ENCODE measurements at places on chromosomes 13 and 19.

DNA sequence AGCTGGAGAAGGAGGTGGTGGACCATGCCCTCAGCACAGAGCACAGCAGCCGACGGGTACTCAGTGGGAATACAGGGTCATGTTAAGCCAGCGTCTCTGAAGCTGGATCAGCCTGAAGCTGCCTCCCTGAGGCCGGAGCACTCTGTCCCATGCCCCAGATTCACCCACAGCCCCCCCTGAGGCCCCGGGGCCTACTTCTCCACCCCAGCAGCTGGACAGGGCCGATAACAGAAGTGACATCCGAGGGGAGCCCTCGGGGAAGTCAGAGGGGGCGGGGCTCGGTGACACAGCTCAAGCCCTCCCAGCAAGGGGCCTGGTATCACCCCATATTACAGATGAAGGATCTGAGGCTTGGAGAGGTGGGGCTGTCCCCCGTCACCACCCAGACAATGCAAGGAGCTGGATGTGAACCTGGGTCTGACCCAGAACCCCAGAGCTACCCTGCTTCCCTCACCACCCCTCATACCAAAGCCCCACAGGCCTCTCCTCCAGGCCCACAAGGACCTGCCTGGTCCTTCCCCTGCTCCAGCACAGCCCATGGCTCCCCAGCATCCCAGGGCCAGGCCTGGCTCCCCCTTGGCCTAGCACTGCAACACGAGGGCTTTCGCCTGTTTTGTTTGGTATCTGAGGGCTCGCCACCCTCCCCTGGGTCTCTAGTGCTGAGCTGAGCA lies 5.7 kb downstream of the R3HDM4 start:
- no peak for DNase-seq

DNA sequence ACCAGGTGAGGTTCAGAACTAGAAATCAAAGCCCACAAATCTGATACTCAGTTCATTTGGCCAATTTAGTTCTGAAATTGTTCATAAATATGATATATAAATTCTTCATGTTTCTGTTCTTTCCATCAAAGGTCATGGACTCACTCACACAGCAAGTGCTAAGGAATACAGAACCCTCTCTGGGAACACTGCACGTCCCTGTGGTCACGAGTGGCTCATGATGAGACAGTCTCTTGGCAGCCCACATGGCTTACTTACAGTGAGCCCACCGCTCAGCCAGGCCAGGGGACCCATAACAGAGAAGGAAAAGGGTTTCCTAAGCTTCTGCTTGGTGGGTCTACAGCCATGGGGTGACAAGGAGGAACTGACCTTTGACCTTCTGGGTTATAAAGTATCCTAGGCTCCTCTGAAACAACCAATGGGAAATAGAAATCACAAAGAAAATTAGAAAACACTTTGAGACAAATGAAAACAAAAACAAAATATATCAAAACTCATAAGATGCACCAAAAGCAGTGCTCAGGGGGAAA lies 67.4 kb downstream of the CDADC1 start:
- no peak for DNase-seq

GRCh38 chr19:1133471-1133929 lies 29.7 kb downstream of the GPX4 start:
- peak; percentile 85 for DNase-seq

- DNase-seq = no peak
These were observed 4.3 kb downstream of the RRAS start for GRCh38 chr19:49635530-49636232.

- no peak for DNase-seq
These were observed 421.9 kb upstream of the PCDH9 start for GRCh38 chr13:67651908-67652465.

DNA sequence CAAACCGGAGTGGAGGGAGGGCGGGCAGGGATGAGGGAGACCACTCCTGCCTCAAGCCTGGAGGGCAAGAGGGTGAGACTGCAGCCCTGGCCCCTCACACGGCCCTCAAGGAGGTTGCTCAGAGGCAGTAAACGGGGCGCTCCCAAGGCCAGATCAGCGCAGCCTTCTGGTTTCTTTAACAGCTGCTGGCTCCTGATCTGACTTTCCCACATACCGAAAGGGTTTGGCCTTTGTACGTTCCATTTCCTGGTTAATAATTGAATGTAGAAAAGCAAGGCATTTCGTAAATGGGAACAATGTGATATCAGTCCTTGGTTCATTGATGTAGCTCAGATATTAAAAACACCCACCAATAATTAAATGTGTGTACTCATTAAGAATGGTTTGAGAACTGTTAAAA lies 71.5 kb downstream of the GGACT start:
- DNase-seq = no peak

- DNase-seq = no peak
These were observed 2.6 kb downstream of the AP1M1 start for GRCh38 chr19:16200038-16201010.

GRCh38 chr13:99033814-99034213 lies 56.0 kb upstream of the DOCK9 start:
- peak; percentile 41 for DNase-seq

- DNase-seq = no peak
These were observed 458.6 kb downstream of the DCT start for GRCh38 chr13:94020833-94021232.

GRCh38 chr19:42349378-42350107 lies 24.1 kb downstream of the MEGF8 start:
- no peak for DNase-seq

DNA sequence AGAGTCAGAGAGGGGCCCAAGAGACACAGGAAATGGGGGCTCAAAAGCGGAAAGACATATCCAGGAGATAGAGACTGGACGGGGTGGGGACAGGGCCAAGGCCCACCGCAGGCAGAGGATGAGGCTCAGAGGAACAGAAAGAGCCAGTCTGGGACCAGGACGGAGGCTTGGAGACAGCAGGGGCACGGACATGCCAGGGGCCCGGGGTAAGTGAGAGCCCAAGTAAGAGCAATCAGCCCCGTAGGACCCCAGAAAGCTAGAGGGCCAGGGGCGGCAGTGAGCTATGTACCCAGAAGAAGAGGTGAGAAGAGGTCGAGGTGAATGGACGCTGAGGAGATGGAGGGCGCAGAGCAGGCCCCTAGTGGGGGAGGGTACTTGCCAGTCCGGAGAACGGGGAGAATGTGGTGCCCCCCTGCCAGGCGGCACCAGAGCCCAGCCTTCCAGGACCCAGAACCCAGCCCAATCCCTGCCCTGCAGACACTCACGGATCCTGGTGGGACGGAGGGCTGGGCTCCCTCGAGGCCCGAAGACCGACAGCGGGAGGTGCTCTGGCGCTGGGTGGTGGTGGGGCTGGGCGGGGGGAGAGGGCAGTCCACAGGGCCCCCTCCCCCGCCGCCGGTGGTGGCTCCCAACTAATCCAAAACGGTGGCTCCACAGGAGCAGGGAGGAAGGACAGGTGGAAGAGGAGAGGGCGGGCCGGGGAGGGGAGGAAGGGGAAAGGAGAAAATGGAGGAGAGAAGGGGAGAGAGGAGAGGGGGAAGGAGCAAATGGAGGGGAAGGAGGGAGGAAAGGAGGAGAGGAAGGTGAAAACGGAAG lies 1.0 kb downstream of the GRIK5 start:
- DNase-seq = no peak

- no peak for DNase-seq
These were observed 2.3 kb downstream of the FNDC3A start for GRCh38 chr13:48977973-48978372.

DNA sequence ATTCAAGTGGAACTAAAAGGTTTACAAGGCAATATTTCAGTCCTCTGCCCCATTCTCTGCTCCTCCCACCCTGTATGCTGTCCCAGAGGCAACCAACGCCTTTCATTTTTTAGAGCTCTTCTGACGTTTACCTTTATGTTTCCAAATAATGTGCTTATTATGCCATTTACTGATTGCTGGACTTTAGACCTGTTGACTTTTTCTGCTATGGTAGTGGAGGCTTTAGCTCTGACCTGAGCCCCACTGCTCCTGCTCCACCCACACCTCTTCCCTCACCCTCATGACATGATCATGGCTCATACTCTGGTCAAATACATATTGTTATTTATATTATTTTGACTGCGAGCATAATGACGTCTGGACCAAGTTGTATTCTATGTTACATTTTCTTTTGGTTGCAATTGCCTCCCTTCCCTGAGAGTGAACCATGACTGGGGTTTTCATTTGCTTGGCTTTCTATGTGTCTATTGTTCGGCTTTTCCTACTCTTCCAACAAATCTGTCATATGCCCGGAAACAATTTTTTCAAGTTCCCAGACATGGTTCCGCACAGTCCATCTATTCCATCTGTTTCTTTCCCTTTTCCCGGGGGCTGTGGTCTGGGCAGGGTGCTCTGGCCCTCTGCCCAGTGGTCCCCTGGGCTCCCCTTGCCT lies 31.4 kb upstream of the GJB6 start:
- no peak for DNase-seq

- peak; percentile 2 for DNase-seq
These were observed 8.3 kb upstream of the MTRF1 start for GRCh38 chr13:41271456-41272285.

DNA sequence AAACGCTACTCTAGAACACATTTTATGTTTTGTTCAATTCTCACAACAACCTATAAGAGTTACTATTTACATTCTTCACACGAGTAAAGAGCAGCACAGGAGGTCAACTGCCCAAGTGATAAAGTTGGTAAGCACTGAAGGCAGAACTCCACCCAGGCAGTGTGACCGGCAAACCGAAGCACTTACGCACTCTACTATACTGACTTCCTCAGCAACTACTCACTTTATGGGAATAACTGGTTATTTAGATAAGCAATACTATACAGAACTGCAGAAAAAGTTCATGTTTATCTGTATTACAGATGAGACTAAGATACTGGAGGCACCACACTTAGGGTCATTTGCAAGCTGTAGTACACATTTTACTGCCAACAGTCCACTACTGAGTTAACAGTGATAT lies 28.8 kb downstream of the FOXO1 start:
- DNase-seq = no peak

GRCh38 chr13:95954266-95954665 lies 98.9 kb downstream of the UGGT2 start:
- no peak for DNase-seq

DNA sequence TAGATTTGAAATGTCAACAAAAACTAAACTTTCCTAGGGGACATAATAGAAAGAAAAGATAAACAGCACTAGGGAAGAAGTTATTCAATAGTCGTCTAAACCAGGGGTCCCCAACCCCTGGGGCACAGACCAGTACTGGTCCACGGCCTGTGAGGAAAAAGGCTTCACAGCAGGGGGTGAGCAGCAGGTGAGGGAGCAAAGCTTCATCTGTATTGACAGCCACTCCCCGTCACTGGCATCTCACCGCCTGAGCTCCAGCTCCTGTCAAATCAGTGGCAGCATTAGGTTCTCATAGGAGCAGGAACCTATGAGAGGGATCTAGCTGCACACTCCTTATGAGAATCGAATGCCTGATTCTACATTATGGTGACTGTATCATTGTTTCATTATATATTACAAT lies 382.7 kb downstream of the MYO16 start:
- DNase-seq = no peak

GRCh38 chr19:17205237-17206140 lies 9.7 kb upstream of the USE1 start:
- peak; percentile 60 for DNase-seq

GRCh38 chr19:47643281-47643680 lies 34.3 kb downstream of the BICRA start:
- no peak for DNase-seq
